ENCODE measurements at places on chromosomes 3 and 15. TPM values are rescaled to one million over a fixed set of nuclear protein-coding genes. Genes with fewer than 3 reads are reported as not detected.

The MCF2L2 gene
- total RNA-seq = 0.37 TPM

The TOP2B gene
- 133 TPM for total RNA-seq

The CD200 gene
- total RNA-seq = 66.5 TPM

The CPEB1 gene
- 20.8 TPM for total RNA-seq

The LMAN1L gene
- not detected for total RNA-seq

The GOLGA6L7 gene
- not detected for total RNA-seq

The FOXL2 gene
- total RNA-seq = not detected

The ZBTB20 gene
- total RNA-seq = 6.5 TPM

The UROC1 gene
- total RNA-seq = not detected

The CHSY1 gene
- total RNA-seq = 76.2 TPM

The FES gene
- 15.4 TPM for total RNA-seq

The INSYN1 gene
- 0.23 TPM for total RNA-seq

The MYL3 gene
- total RNA-seq = not detected

The USF3 gene
- 5.3 TPM for total RNA-seq

The RPUSD2 gene
- total RNA-seq = 11.9 TPM

The IL17RE gene
- 0.23 TPM for total RNA-seq

The IGSF10 gene
- 1.6 TPM for total RNA-seq

The PLA2G4B gene
- total RNA-seq = 1.5 TPM

The TMEM207 gene
- not detected for total RNA-seq

The ERICH6 gene
- not detected for total RNA-seq

The PPP1R14D gene
- total RNA-seq = not detected

The ADGRG7 gene
- total RNA-seq = 0.30 TPM

The TMEM40 gene
- total RNA-seq = not detected

The ABHD17C gene
- total RNA-seq = 3.0 TPM

The PRKAR2A gene
- total RNA-seq = 46.6 TPM

The FOXL2NB gene
- not detected for total RNA-seq

The P2RY14 gene
- not detected for total RNA-seq

The UBA3 gene
- 64.1 TPM for total RNA-seq

The TERC gene
- 21.7 TPM for total RNA-seq
